ENCODE measurements at places on chromosomes 7 and 10. TPM values are rescaled to one million over a fixed set of nuclear protein-coding genes. Genes with fewer than 3 reads are reported as not detected.

GRCh38 chr7:97772045-97772901, 40.4 kb downstream of the TAC1 start:
- DNase-seq: no peak

GRCh38 chr10:77804371-77804770, 122.2 kb downstream of the DLG5 start:
- no peak for DNase-seq

The ZNF3 gene
- total RNA-seq: 24.9 TPM

The PNLIPRP2 gene
- total RNA-seq: not detected

- DNase-seq: no peak
Observed at GRCh38 chr10:12980102-12980661, 21.3 kb downstream of the CCDC3 start.
